SK-N-SH (cell line): ENCODE measurements at places on chromosomes 12 and 14. TPM values are rescaled to one million over a fixed set of nuclear protein-coding genes. Genes with fewer than 3 reads are reported as not detected.

TMEM179 gene
- polyA plus RNA-seq = 1.1 and 1.7 TPM in 2 replicates

EML1 gene
- 4.4 and 6.3 TPM in 2 replicates for polyA plus RNA-seq

STON2 gene
- polyA plus RNA-seq = 0.05 TPM in 1 of 2 replicates, not detected in the other

TMEM229B gene
- 0.16 and 0.26 TPM in 2 replicates for polyA plus RNA-seq

AMIGO2 gene
- 1.2 and 1.3 TPM in 2 replicates for polyA plus RNA-seq

INHBE gene
- 0.03 and 0.08 TPM in 2 replicates for polyA plus RNA-seq

ARHGAP9 gene
- polyA plus RNA-seq = 0.66 and 1.0 TPM in 2 replicates
